ENCODE measurements at places on chromosomes 5 and 9.

DNA sequence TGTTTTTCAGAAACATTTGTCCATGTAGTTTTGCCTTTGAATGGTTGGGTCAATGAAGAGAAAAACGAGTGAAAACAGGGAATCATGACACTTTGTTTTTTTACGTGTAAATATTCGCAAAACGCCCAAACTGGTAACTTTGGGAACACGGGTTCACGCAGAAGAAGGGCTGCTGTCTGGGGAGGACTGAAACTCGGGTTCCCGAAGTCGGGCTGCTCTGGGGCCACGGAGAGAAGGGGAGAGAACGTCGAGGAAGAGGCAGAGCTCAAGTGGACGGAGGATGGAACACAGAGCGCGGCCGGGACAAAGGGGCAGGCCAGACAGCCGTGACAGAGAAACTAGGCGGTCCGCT is 478 bp upstream of the SETD9 start:
- DNase-seq = no peak

DNA sequence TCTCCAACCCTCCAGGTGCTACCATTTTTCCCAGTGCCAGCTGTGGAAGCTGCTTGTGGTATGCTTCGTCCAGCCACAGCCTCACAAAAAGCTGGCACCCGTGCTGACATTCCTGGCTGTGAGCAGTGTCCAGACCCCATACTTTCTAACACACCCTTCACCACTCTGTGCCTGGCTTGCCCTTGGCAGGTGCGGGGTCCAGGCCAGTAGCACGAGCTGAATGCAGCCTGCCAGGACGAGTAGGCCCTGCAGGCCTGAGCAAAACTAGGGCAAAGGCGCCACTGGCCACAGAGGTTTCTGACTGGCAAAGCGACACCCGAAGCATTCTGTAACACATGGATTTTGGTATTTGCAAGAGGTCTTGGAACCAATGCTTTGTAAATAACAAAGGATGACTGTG is 26.0 kb upstream of the GHR start:
- DNase-seq = no peak

- no peak for DNase-seq
Observed at GRCh38 chr5:42061121-42061520, 136.0 kb downstream of the FBXO4 start.

DNA sequence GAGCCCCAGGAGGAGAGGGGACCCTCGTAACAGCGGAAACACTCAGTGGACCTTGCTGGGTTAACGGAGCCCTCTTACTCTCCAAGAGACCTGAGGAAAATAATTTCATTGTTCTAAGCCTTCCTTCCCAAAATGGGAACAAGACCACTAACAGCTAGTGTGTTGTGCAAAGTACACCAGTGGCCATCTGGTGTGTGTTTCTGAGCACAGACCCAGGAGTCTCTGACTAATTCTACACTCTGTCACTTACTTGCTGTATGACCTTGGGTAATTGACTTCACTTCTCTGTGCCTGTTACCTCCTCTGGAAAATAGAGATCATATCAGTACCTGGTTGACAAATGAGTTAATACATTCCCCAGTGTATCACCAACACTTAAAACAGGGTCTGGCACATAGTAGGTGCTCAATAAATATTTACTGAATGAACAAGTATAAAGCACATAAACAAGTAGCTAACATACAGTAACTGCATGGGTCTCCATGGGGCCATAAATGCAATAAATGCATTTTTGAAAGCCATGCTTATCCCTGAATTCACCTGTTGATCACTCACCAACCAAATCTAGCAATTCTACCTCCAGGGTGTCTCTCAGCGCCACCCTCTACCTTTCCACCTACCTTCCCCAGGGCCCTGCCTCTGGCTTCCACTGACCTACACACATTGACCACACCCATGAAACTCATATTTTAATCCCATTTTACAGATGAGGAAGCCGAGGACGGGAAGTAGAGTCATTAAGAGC is 44.7 kb upstream of the AKNA start:
- no peak for DNase-seq

GRCh38 chr9:109953300-109953699 is 173.3 kb downstream of the PALM2AKAP2 start:
- DNase-seq = no peak

GRCh38 chr9:73753171-73753570 is 601.5 kb downstream of the ANXA1 start:
- DNase-seq = no peak

GRCh38 chr5:170388818-170389549 is at the start of gene KCNMB1:
Gene KCNMB1, minus strand, starts transcription at chr5:170389367. Its CDS starts 3,920 bp downstream, at chr5:170385447.
- no peak for DNase-seq

DNA sequence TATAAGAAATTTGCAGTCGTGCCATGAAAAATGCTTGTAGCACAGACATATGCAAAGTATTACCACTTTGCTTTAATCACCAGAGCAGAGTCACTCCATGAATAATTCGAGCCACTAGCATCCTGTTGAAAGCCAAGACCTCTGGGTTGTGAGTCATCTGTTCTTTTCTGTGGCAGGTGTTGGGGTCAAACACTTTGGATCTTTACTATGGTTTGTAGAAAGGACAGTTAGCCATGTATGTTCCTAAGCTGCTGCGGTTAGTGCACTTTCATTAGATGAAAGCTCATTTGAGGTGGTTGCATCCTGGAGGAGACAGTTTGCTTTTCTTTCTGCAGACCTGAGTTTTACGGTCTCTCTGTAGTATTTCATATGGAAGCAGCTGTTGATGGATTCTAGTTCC is 223.7 kb downstream of the DMRT2 start:
- DNase-seq = no peak

DNA sequence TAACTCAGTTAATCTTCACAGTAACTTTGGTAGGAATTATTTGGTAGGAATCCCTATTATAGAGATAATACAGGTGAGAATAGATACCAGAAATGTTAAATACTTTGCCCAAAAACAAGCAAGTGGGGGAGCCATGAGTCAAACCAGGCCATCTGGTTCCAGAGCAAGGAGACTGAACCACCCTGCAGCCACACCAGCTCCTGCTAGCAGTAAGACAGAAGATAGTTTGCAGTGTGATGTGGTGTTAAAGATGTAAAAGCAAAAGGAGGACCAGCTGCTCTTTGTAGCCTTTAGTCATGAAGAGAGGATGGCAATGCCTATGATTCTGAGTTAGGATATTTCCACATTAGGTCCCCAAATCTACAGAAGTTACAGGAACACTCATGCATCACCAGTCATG is 101.4 kb downstream of the PRKACG start:
- no peak for DNase-seq

DNA sequence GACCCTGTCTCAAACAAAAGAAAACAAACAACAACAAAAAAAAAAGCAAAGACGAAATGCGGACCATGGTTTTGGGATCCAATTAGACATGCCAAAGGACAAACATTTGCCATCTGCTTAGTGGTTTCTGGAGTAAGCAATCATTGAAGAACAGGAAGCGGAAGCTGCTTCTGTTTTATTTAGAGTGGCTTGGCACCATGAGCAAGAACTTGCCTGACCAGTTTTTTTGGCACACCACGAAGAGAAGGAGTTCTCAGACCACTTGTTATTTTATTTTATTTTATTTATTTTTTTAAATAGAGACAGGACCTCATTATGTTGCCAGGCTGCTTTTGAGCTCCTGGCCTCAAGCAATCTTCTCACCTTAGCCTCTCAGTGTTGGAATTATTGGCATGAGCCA is 17.0 kb downstream of the BTF3 start:
- no peak for DNase-seq

GRCh38 chr5:10735569-10736276 is 25.3 kb downstream of the DAP start:
- DNase-seq = peak; percentile 30

- DNase-seq = no peak
Observed at GRCh38 chr9:80020056-80020455, 448.3 kb downstream of the TLE4 start.

DNA sequence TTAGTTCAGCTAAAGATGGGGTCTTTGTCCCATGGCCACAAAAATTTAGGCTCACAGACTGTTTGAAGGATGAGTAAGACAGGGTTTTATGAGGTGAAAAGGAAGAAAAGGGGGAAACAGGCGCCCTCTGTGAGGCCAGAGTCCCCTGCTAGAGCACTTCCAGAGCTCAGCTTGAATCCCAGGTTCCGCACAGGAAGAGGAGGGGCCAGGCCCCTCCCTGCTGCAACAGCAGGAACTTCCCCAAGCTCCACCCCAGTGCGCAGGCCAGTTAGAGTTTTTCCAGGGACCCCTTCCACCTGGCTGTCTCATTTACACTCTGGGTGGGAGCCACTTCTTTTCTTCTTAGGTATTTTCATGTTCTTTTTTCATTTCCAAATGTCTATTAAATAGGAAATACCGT is 480.8 kb downstream of the PSAT1 start:
- no peak for DNase-seq

- DNase-seq = no peak
Observed at GRCh38 chr5:35282810-35283209, 52.5 kb upstream of the PRLR start.

- no peak for DNase-seq
Observed at GRCh38 chr9:82038897-82039296, 50.3 kb downstream of the SPATA31D1 start.

DNA sequence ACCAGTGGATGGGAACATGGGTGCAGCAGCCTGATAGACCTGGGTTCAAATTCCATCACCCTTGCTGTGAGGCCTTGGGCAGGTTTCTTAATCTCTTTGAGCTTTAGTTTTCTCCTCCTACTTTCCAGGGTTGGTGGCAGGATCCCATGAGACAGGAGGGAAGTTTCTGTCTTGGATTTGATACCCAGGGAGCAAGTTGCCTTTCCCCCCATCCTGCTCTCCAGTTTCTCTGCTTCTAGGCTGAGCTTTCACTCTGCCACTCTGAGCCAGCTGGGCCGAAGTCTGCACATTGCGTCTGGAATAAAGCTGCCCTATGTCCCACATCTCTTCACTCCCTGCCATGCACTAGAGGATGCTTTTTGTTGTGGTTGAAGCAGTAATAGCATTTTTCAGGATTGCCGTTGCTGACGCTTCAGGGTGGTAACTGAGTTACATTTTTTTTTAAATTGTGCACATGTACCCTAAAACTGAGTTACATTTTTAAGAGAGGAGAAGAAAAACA is 40.5 kb upstream of the ANGPTL2 start:
- DNase-seq = no peak

GRCh38 chr9:74035786-74036185 is 461.3 kb upstream of the RORB start:
- no peak for DNase-seq

DNA sequence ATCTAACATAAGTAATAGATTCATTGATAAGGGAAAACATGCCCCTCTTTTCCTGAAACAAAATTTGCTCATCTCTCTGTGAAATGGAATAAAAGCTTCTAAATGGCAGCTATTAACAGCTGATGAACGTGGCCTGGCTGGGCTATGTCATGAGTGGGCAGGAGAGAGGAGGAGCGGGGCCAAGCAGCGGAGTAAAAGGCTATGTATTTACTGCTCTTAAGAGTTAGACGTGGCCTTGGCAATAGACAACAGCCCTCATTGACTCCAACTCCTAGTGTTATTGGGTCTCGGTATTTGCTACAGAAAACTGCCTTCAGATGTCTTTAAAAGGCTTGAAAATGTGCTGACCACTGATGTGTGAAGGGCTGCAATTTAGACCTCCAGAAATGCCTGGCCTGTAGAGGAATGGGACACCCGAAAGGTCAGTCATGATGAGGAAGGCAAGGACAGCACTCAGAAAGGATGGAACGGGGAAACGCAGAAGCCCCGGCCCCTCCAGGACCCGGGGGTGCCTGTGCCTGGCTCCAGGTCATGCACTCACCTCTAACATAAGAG is 116.8 kb downstream of the PDZD2 start:
- DNase-seq = no peak

DNA sequence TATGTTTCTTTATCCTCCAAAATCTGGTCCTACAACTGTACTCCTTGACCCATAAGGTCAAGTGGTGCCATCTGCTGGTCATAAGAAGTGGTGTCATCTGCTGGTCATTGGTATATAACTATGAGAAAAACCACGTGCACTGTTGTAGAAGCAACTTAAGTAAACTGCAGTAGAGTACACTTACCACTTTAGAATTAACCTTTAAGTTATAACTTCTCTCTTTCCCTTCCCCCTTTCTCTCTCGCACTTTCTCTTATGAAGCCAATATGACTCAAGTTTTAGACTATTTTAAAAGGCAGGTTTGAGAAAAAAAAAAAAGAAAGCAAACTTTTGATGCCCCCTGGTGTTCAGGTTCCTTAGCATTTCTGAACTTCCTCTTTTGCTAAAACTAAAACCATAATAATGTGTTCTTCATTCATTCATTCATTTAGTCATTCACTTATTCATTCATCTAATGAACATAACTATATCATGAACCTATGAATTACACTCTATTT is 12.8 kb upstream of the MTAP start:
- peak; percentile 24 for DNase-seq

- no peak for DNase-seq
Observed at GRCh38 chr5:108917596-108917995, 169.9 kb downstream of the FER start.

DNA sequence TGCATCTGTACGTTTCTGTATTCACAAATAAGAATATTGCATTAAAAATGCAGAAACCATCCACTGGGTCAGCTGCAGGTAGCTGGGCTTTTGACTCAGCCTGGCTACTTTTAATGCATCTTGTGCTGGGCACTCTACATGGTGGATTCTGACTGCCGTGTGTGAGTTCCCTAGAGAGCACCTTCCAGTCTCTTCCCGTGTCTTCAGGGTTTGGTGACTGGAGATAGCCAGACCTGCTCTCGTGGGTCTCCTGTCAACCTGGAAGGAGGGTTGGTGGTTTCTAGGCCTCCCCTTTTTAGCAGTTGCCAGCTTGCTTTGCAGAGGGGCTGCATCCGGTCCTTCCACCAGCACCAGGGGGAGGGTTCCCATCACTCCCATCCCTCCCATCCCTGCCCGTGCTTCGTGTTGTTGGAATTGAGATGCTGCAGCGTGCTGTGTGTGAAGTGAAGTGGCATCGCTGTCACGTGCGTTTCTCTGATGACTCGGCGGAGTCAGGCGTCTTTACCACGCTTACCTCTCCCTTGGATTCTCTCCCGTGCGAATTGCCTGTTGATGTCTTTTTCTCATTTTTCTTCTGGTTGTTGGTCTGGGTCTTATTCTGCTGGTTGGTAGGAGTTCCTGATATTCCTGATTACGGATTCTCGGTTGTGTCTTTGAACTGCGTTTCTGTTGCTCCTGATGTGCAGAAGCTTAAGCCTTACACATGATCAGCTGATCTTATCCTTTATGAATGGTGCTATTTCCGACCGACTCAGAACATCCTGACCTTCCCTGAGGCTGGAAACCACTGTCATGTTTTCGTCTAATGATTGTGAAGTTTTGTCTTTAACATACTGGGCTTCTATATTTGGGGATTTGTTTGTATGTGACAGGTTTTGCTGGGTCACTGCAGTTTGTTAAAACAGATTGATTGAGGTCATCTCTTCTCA is 16.9 kb downstream of the FBXW5 start:
- no peak for DNase-seq

DNA sequence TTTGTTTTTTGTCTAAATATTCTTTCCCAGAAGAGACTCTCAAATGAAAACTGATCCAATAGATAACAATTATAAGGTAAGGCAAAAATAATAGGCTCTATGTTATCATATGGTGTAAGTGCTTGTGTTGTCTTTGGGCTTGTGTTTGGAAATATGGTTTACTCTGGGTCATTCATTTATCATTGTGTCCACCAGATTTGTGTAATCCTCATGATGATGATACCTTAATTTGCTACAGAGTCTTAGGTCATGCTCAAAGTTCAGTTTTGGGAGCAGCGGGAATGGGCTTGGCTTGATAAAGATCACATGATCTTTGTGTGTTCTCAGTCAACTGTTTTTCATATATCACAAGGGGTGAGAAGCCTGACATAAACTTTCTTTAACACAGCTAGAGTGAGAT is 34.2 kb downstream of the PLPPR1 start:
- DNase-seq = no peak

- DNase-seq = no peak
Observed at GRCh38 chr9:87395804-87396479, 101.7 kb upstream of the DAPK1 start.
